ENCODE measurements at places on chromosomes 2 and 18. TPM values are rescaled to one million over a fixed set of nuclear protein-coding genes. Genes with fewer than 3 reads are reported as not detected.

DNA sequence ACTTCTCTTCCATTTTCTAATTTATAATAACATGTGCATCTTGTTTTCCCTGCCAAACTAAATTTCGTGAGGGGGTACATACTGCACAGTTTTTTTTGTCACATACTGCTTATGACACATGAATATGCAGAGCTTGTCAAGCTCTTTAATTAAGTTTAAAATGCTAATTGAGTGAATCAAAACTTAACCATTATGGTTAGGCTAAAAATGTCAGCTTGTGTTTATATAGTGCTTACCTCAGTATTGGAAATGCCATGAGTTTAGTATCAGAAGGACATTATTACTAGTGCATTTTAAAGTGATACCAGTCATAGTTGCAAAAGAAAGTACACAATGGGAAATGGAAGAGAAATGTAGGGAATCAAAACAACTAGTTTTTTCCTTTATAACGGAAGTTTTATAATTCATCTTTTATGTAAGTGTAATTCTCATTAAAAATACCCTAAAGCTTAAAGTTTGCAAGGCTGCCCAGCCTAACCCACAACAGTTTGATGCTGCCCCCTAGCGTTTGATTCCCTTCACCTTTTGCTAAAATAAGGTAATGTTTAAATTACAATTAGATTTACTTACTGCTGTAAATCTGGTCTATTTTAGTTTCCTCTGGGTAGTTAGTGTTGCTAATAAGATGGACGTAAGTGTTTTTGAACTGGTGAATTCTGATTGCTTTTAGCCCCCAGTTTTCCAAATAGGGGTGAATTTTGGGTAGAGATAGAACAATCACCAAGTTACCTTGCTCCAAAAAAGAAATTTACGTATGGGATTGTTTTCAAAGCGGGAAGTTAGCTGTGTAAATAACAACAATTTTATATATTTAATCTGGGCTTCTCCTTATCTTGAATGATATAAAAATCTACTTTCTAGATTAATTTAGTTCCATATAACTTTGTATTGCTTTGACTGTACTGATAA, 3.2 kb downstream of the SLC39A10 start:
- H3K27ac ChIP-seq, result peak overlapping the region; percentile 4
- no peaks in the 10 kb centered on the region for H3K36me3 ChIP-seq
- H3K27me3 ChIP-seq, result no peaks in the 10 kb centered on the region
- no peaks in the 10 kb centered on the region for H3K4me1 ChIP-seq
- no peak overlapping the region for H3K4me3 ChIP-seq
- DNase-seq, result peak; percentile 70

- DNase-seq, result no peak
- H3K27me3 ChIP-seq, result no peaks in the 10 kb centered on the region
- H3K4me1 ChIP-seq, result no peaks in the 10 kb centered on the region
- no peaks in the 10 kb centered on the region for H3K36me3 ChIP-seq
- H3K4me3 ChIP-seq, result no peak overlapping the region
- no peak overlapping the region for H3K27ac ChIP-seq
Measured at GRCh38 chr2:144948205-144948855, 428.4 kb upstream of the ZEB2 start.

DNA sequence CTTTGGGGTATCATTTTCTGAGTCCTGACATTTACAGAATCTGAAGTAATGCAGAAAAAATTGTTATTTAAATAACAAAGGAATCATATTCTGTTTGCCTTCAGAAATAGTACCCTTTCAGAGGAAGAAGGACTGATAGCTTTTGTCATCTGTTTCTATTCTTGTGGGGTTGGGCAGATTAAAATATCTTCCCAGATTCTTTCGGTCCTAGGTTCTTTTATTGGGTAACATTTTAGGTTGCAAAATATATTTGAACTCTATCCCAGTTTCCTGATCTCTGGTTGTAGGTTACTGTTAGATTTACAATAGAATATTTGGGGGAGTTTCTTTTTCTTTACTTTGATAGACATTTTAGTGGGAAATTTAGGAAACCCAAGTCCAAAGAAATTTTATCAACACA, 550.5 kb downstream of the SPAG16 start:
- no peak overlapping the region for H3K4me3 ChIP-seq
- H3K4me1 ChIP-seq, result peaks cover 5% of the 10 kb centered on the region
- H3K36me3 ChIP-seq, result no peaks in the 10 kb centered on the region
- no peak for DNase-seq
- no peaks in the 10 kb centered on the region for H3K27me3 ChIP-seq

DNA sequence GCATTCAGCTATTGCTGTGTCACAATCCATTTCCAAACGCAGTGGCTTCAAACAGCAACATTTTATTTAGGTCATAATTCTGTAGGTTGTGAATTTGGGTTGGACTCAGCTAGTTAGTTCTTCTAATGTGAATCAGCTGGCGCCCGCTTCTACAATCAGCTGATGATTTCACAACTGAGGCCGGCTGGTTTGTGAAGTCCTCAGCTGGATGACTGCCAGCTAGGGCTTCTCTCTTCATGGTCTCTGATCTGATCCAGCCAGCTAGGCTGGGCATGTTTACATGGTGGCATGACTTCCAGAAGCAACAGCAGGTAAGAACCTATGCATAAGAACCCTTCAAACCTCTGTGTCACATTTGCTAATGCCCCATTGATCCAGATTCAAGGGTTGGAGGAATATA, 172.0 kb downstream of the SLC4A10 start:
- H3K27ac ChIP-seq, result no peak overlapping the region
- peak; percentile 55 for DNase-seq
- H3K4me1 ChIP-seq, result no peaks in the 10 kb centered on the region

- no peaks in the 10 kb centered on the region for H3K36me3 ChIP-seq
- no peak for DNase-seq
- no peak overlapping the region for H3K4me3 ChIP-seq
- no peaks in the 10 kb centered on the region for H3K27me3 ChIP-seq
- H3K27ac ChIP-seq, result no peak overlapping the region
Measured at GRCh38 chr2:35343135-35343534, 1012.4 kb upstream of the CRIM1 start.

DNA sequence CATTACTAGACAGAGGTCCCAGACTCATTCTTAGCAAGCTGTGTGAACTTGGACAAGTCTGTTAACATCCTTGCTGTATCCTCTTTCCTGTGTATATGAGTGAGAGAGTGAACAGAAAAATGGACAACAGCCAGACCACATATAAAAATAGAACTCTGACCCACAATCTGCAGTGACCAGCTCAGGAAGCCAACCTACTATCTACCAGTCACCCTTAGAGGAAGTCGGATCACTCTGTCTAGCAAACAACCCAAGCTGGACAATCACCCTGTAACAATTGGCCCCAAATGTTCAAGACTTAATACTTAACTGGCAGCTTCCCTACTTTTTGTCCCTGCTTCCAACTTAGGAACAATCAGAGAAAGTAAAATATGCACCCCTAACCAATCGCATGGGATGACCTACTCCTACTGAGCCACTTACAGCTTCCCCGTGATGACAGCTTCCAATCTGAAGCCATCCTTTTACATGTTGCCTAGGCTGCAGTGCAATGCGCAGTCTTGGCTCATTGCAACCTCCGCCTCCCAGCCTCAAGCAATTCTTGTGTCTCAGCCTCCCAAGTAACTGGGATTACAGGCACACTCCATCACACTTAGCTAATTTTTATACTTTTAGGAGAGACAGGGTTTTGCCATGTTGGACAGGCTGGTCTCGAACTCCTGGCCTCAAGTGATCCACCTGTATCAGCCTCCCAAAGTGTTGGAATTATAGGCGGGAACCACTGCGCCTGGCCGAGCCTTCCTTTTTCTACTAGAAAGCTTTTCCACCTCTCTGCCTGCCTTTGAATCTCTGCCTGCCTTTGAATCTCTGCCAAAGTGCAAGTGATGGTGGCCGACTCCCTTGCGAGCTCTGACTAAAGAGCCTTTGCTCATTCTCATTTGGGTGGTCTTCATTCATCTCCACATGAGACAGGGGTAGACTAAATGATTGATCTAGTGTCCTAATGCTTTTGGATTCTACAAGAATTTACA, 158.3 kb upstream of the NDUFV2 start:
- H3K27me3 ChIP-seq, result no peaks in the 10 kb centered on the region
- no peak overlapping the region for H3K27ac ChIP-seq
- no peak for DNase-seq
- H3K4me1 ChIP-seq, result no peaks in the 10 kb centered on the region

DNA sequence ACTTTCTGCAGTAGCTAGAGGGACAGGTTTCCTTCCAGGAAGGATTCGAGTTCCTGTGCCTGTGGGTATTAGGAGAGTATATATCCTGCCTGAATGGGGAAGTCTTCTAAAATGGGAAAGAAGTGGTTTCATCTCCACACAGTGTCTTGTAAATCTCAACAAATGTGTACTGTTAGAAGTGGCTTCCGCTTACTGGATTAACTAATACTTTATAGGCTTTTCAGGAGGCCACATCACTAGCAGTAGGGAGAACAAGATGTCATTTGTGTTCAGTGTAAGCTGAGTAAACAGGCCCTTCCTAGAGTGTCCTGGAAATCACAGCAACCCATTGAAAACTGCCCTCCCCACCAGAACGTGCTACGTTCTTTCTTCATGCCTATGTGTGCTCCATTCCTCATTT, 12.5 kb upstream of the POLR1B start:
- no peak overlapping the region for H3K4me3 ChIP-seq
- no peak for DNase-seq

GRCh38 chr2:144364944-144365738, 154.8 kb downstream of the ZEB2 start:
- no peaks in the 10 kb centered on the region for H3K4me1 ChIP-seq
- H3K27ac ChIP-seq, result no peak overlapping the region
- no peak overlapping the region for H3K4me3 ChIP-seq
- H3K36me3 ChIP-seq, result no peaks in the 10 kb centered on the region
- no peaks in the 10 kb centered on the region for H3K27me3 ChIP-seq
- no peak for DNase-seq

DNA sequence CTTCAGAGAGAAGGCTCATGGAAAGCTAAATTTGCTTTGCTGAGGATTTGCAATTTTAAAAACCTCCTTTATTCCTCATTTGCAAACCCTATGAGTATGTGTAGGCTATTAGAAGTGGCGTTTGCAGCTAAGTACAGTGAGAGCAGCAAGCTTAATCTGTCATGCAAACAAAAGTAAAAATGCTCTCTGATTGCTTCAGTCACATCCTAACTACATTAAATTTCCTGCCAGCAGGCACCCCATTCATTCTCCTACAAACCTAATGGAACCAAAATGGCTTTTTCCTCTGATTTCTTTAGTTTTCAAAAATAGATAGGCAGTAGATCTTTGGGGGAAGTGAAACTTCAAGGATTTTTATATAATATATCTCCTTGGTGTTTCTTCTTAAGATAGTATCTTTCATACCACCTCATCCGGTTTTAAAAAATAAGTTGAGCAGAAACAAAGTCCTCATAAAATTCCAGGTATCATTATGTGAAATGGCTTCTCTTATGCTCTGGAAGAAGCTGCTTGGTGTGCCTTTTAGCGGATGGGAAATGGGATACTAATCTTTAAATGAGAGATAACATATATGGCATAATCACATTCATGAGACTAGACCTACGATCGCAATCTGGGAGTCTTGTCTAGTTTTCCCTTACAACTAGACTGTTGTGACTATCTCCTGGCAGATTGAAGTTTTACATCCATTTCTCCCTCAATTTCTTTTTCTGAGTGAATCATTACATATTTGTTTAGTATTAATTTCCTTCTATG, 49.1 kb downstream of the CLIP4 start:
- H3K27me3 ChIP-seq, result no peaks in the 10 kb centered on the region
- H3K4me1 ChIP-seq, result no peaks in the 10 kb centered on the region
- no peak for DNase-seq
- no peak overlapping the region for H3K4me3 ChIP-seq

- no peaks in the 10 kb centered on the region for H3K36me3 ChIP-seq
- DNase-seq, result no peak
- no peaks in the 10 kb centered on the region for H3K4me1 ChIP-seq
- H3K27ac ChIP-seq, result no peak overlapping the region
- no peaks in the 10 kb centered on the region for H3K27me3 ChIP-seq
Measured at GRCh38 chr2:71637736-71638135, 184.4 kb downstream of the DYSF start.

DNA sequence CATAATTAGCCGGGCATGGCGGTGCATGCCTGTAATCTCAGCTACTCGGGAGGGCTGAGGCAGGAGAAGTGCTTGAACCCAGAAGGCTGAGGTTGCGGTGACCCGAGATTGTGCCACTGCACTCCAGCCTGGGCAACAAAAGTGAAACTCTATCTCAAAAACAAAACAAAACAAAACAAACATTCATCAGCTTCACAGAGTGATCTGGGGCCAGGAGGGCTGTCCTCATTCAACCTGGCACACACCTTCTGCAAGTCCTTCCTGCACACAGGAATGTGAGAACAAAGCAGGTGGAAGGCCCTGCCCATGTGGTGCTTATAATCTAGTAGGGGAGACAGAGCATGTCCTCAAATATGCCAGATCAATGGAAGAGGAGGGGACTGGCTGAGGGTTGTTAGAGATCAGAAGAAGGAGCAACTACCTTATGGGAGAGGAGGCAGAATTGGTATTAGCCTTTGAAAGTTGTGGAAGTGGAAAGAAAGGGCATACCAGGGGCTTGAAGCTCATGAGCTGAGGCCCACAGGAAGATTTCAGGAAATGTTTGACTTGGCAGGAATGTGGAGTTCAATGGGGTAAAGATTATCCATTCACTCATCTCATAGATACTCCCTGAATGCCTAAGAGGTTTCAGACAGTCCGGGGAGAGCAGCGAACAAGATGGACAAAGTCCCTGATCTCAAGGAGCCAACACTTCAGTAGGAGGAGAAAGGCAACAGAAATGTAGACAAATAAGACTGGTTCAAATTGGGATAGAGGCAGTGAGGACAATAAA, 155.3 kb upstream of the SIX3 start:
- H3K36me3 ChIP-seq, result no peaks in the 10 kb centered on the region
- peak; percentile 25 for DNase-seq
- no peak overlapping the region for H3K27ac ChIP-seq
- no peaks in the 10 kb centered on the region for H3K27me3 ChIP-seq

GRCh38 chr18:10361660-10362059, 92.8 kb upstream of the APCDD1 start:
- H3K4me3 ChIP-seq, result no peak overlapping the region
- no peaks in the 10 kb centered on the region for H3K4me1 ChIP-seq
- no peak for DNase-seq

The SNORC gene
- total RNA-seq, result 11.6 TPM

The IL36RN gene
- total RNA-seq, result not detected

The TMEM247 gene
- not detected for total RNA-seq

Data from right lobe of liver (tissue), 6 donors.